Naive thymus-derived CD8-positive, alpha-beta T cell (primary cell): ENCODE measurements at places on chromosomes 3 and 15. TPM values are rescaled to one million over a fixed set of nuclear protein-coding genes. Genes with fewer than 3 reads are reported as not detected.

ILDR1 gene
- not detected for total RNA-seq

CCDC12 gene
- 59.5 TPM for total RNA-seq

PRR20G gene
- total RNA-seq, result not detected

PRR23A gene
- not detected for total RNA-seq

CACNA2D3 gene
- total RNA-seq, result not detected

GP9 gene
- not detected for total RNA-seq

STX19 gene
- total RNA-seq, result not detected
